Calu3 (cell line): ENCODE measurements at places on chromosomes 1 and 21.

DNA sequence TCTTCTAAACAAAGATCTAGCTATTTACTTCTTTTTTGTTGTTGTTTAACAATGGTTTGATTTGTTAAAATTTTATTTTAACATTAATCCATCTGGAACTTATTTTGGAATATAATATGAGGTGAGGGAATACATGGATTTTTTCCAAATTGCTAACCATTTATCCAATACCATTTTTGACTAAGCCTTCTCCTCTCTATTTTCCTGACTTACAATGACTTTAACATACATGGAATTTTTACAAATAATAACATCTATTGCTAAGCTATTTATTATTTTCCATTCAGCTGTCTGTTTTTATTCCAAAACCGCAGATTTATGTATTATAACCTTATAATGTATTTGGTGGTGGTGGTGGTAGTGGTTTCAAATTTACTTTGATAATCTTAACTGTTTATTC lies 420.3 kb upstream of the ADGRL2 start:
- no peak for DNase-seq

- no peak for DNase-seq
Measured at GRCh38 chr1:1322418-1322817, 2.0 kb downstream of the INTS11 start.

DNA sequence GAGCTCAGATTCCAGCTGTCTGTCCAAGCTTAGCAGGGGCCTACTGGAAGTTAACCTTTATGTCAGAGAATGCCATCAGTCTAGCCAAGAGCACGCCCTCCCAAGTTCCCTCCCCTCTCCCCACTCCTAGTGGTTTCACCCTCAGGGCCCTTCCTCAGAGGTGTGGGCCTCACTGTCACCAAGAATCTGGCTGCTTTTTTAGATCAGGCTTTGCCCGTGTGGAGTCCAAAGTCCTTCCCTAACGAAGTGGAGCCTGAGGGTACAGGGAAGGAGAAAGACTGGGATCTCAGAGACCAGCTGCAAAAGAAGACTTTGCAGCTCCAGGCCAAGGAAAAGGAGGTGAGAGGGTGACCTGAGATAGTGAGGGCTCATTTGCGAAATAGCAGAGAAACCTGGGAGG lies 4.1 kb downstream of the C1orf74 start:
- DNase-seq: no peak

DNA sequence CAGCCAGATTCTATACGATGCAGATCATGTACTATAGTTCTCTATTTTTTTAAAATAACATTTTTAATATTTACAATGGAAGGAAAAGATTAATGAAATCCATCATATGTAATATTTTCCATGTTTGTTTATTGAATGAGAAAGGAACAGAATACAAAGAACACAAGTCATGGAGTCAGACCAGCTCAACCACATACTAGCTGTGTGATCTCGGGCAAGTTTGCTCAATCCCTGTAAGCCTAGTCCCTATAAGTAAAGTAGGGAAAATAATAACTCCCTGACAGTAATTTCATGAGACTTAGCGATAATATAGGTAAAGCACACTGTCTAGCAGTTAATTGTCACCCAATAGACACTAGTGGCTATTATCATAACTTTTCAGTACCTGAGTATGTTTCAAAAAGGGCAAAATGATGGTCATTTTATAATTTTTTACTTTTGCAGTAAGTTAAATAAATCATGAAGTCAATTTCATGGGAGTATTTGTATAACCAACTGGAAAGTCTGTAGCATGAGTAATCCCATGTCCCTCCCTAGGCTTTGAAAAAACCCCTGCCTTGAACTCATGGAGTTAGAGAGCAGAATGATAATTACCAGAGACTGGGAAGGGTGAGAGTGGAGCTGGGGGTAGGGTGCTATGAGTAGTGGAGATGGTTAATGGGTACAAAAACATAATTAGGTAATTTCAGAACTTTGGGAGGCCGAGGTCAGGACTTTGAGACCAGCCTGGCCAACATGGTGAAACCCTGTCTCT lies 37.0 kb upstream of the EPS15 start:
- no peak for DNase-seq

GRCh38 chr1:193868425-193868824 lies 682.0 kb upstream of the B3GALT2 start:
- no peak for DNase-seq

DNA sequence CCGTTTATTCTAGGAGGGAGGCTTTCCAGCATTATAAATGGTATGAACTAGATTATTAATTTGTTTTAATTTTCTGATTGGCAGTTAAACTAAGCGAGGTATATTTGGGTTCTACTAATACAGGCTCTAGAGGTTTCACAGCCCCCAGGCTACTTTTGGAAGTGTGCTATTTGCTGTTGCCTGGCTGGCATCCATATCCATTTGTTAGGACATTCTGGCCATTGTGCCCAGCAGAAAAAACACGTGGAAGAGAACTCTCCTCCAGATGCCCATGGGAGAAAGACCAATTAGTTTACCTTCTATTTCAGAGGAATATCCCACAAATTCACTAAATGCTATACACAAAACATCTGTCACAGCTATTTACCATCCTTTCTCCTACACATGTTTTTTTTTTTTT lies 29.3 kb downstream of the MACO1 start:
- no peak for DNase-seq

- DNase-seq: no peak
Measured at GRCh38 chr21:37237764-37238163, 29.4 kb downstream of the VPS26C start.

DNA sequence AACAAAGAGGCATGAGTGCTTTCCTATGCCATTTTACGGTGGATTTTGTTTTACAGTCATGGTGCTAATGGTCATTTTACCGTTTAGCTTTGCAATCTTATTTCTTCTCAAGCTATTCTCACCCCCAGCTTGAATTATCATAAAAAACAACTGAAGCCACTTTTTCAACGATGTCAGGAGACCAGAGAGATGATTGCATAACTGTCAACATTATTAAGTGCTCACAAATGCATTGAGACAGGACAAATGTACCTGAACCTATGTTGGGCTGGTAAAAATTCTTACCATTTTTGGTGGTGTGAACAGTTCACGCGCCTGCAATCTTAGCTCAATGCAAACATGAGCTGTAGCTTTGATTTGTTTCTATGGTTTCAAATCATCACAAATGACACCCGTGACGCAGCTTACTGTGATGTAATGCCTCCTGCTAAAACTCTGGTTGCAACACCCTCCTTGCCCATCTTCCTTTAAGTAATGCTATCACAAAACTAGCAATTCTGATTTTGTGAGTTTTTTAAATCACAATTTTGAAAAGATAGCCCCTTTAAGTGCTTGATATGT lies 104.4 kb downstream of the UCHL5 start:
- no peak for DNase-seq

GRCh38 chr1:51517361-51518032 lies 1.6 kb downstream of the EPS15 start:
- DNase-seq: no peak

DNA sequence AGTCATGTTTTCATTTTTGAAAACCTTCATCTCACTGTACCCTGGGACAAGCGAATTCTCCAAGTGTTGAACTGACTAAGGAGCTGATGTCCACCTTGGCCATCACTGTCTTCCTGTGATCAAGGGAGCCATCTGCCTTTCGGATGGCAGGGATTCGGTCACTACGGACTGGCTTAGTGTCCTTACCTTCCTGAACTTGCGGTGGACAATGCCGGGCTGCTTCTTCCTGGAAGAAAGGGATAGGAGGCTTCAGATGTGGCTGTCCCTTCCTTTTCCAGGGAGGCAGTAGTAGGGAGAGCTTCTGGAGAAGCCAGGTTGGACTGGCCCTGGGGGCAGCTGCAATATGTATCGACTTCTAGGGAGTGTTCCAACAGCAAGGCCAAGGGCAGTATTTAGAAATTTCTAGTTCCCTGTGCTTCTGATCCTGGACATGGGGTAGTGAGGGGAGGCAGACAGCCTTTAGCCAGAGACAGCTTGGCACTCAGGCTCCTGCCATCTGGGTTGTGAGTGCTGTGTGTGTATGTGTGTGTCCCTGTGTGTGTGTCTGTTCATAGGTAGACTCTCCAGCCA lies 114.6 kb downstream of the IER5 start:
- no peak for DNase-seq

GRCh38 chr1:111497592-111497991 lies 5.8 kb downstream of the ADORA3 start:
- DNase-seq: no peak

GRCh38 chr1:63073309-63074306 lies 248.8 kb upstream of the FOXD3 start:
- DNase-seq: no peak

DNA sequence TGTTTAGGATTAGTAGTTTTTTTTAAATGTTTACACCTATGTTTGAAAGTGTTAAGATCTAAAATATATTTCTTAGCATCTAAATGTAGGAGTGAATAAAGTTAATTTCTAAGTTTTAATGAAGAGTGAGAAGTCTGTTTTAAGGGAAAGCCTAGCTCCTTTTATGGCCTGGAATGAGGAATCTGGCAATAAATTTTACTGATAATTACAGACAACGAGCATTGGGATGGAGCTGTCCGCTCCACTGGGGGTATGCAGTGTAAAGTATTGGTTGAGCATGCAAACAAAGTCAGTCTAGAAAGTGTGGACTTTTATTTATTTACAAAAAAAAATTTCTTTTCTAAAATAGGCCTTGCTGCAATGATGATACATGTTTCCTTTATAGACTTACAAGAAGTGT lies 19.0 kb downstream of the CLIC6 start:
- DNase-seq: no peak

GRCh38 chr1:37673920-37674319 lies 18.4 kb upstream of the CDCA8 start:
- no peak for DNase-seq

DNA sequence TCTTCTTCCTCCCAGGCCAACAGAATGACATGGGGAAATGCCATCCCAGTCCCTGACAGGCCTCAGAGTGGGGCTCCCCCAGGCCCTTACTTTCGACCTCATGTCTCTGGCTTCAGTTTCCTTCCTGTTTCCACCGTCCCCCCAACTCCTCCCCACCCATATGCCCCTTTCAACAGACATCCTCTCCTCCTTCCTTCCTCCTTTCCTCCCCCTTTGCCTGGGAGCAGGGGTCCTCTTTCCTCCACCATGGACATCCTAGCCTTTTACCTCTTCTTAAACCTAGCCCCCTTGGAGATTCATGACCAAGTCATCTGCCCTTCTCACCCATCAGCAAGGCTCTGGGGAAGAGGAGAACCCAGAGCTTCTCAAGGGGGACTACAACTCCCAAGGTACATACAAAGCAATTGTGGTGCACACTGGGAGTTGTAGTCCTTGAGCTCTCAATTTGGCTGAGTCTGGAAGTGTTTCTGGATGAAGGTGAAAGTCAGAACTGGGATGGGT lies 4.0 kb downstream of the ZBTB7B start:
- no peak for DNase-seq

GRCh38 chr1:153985941-153986761 lies at the start of gene RAB13:
Gene RAB13, minus strand, starts transcription at chr1:153986339. Its CDS starts 103 bp downstream, at chr1:153986236.
- peak; percentile 86 for DNase-seq

GRCh38 chr1:65725064-65725463 lies 67.6 kb upstream of the PDE4B start:
- no peak for DNase-seq
